ENCODE measurements at places on chromosomes 16 and 17.

GRCh38 chr16:17474572-17474971, 3.8 kb upstream of the XYLT1 start:
- no peak for DNase-seq

DNA sequence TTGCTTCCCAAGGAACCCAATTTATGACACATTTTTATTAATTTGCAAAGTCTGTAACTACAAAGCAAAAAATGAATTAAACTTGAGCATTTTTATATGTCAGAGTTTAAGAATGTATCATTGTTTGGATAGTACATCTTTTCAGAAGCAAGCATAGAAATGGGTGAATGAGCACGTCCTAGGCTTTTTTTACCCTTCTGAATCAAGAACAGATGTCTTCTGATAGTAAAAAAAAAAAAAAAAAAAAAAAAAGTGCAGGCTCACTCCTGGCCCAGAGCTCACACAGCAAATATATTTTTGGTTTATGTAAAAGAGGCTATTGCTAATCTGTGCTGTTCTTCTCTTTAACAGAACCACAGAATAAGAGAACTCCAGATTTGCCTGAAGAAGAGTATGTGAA, 6.3 kb downstream of the TERF2IP start:
- DNase-seq, result no peak

GRCh38 chr16:47622451-47623176, 161.5 kb downstream of the PHKB start:
- no peak for DNase-seq

DNA sequence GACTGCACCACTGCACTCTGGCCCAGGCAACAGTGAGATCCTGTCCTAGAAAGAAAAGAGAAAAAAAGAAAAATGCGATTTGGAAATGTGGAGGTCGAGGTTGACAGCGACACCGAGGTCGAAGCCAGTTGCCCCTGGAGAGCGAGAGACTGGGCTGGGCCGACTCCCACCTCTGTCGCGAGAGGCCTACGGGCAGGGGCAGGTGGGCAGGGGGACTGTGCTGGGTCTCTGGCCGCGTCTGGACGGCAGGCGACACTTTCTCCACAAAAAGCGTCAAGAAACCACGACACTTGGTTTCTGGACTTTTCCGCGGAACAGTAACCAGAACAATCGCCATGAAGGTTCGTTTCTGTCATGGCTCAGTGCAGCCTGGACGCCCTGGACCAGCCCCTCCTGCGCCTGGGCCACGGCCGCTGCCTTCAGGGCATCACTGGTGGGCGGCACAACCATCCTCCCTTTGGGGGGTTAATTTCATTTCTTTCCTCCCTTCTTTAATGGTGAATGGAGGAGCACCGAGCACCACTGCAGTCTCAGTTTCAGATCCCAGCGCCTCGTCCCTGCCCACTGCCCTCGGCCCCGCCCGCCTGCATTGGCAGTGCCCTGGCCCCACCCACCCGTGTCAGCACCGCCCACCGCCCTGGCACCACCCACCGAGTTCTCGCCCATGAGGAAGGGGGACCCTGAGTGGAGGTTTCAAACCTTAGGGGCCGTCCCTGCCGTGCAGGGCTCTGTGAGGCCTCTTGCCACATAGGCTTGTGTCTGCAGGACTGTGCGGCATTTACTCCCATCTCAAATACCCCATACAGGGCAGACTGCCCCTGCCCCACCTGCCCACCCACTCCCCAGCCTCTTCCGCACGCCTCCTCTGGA, 18.5 kb upstream of the CDH15 start:
- no peak for DNase-seq

- DNase-seq, result no peak
These were observed 6.3 kb downstream of the GNPTG start for GRCh38 chr16:1357906-1358566.

DNA sequence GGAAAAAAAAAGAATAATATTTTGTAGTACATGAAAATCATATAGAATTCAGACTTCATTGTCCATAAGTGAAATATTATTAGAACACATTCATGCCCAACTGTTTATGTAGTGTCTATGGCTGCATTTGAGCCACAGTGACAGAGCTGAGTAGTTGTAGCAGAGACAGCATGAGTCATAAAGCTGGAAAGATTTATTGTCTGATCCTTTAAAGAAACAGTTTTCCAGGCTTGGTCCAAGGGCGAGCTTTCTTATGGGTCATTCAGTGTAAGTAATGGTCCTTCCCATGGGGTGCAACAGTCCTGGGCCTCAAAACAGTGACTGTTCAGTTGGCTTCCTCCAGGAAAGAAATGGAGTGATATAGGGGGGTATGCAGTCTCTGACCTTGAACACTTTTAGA, 260.2 kb downstream of the HS3ST4 start:
- no peak for DNase-seq

DNA sequence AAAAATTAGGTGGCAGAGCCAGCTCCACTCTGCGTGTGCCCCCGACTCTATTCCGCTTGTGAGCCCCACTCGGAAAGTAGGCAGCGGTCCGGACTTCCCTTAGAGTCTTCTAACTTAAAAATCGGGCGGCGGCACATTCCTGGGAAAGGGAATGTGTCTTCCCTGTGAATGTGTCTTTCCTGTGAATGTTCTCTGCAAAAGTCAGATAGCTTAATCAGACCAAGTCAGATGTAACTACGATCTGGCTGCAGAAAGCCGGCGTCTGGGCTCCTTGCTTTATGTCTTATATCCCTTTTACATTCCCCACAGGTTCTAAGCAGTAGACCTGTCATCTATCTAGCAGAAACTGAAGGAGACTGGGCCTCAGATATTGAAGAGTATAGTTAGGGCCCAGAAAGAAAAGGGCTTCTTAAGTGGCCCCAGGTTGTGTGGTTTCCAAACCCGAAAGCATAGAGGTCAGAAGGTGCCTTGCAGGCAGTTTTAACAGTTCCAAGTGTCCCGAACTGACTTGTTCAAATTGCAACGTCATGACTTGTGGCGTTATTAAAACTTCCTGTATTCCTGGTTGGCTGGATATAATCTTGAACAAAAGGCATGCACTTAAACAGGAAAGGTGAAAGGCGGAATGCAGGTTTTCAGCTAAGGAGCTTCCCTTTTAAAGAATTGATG, 601 bp downstream of the PHKB start:
- DNase-seq, result no peak

DNA sequence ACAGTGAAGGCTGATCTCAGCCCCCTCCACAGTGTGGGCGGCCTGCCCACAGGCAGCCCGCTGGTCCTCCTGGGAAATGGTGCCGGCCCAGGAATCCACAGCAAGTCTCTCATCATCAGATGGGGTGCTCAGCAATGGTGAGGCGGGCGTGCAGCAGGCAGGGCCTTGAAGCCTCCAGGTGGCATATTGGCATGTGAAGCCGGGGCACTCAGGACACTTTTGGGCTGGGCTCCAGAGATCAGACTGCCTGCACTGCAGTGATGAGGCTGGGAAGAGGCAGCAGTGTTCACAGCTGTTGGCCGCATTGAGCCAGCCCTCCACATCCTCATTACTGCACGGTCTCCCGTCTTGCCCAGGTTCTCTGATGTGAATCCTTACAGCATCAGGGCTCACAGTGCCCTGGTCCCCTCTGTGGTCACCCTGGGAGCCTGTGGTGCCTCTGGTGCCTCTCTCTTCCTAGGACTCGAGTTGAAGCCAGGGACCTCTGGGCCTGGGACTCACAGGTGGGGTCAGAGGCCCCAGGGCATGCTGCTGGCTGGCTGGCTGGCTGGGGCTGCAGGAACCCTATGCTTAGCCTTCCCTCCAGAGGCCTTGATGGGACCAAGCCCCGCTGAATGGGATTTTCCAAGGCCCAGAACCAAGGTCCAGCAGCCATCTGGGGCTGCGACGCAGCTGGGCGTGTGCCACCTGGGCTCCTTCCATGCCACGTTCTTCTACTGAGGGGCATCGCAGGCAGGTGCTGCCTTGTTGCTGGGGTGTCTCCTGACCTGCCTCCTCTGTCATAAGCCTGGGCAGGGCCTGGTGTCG, 48.6 kb downstream of the TNFRSF13B start:
- DNase-seq, result no peak

DNA sequence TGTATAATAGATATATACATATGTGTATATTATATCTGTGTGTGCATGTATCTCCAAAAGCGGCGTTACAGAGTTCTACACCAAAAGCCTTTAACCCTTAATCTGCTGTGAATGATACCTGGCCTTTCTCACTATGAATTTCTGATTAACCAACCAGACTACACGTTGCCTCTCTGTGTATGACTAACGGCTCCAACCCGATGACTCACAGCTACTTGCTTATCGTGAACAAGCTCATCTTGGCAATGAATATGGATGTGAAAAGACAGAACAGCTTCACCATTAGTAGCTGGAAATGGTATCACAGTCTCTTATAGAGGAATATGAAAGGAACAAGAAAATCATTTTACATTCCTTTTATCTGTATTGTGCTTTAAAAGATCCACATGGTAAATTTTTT, 23.8 kb upstream of the ARHGAP44 start:
- no peak for DNase-seq

DNA sequence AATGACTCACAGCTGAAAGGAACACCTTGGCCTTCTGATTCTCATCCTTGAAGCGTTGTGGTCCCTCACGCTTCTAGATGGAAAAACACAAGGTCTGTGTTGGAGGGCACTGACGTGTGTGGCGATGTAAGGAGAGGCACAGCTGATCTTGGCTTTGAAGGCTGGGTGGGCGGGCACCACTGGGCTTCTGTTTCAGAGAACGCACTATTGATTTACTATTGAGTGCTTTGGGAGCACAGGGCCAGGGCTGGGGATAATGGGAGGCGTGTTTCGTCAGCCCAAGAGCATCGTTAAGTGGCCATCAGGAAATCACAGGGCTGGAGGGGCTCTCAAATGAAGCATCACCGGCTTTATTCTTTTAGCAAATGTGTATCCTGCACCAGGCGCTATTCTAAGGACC, 70.7 kb downstream of the CMIP start:
- no peak for DNase-seq

GRCh38 chr16:4893103-4893862, 43.7 kb downstream of the PPL start:
- no peak for DNase-seq

DNA sequence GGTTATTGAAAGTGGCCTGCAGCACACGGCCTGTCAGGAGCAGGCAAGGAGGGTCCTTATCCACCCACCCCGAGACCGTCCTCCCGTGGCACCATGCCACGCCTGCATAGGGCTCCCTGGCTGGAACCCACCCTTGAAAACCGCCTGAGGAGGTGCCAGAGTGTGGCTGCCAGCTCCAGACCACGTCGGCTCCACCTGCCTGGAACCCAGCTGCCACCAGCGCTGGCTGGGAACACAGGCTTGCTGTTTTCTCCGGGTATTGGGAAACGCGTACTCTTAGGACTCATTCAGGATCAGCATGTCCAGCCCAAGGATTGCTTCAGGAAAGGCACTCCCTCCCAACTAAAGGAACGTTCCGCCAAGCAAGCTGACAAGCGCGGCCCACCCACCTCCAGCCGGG, 6.7 kb downstream of the ARL16 start:
- no peak for DNase-seq

- no peak for DNase-seq
These were observed 14.3 kb upstream of the SLC38A8 start for GRCh38 chr16:84056933-84057332.

DNA sequence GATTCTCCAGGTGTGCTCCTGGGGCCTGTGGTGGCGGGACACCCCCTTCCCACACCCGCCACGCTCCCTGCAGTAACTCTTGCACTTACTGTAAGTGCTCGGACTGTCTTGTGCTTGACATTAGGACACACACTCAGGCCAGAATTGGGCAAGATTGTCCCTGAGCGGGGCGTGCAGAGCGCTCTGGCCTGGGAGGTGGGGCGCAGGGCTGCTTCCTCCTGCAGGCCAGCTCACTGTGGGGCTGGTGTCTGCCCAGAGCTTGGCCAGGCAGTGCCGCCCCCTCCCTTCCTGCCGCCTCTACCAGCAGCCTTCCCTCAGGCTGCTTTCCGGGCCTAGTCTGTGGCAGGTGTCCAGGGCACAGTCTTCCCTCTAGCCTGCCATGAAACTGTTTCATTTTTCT, 6.1 kb upstream of the ATP6V0C start:
- DNase-seq, result no peak

DNA sequence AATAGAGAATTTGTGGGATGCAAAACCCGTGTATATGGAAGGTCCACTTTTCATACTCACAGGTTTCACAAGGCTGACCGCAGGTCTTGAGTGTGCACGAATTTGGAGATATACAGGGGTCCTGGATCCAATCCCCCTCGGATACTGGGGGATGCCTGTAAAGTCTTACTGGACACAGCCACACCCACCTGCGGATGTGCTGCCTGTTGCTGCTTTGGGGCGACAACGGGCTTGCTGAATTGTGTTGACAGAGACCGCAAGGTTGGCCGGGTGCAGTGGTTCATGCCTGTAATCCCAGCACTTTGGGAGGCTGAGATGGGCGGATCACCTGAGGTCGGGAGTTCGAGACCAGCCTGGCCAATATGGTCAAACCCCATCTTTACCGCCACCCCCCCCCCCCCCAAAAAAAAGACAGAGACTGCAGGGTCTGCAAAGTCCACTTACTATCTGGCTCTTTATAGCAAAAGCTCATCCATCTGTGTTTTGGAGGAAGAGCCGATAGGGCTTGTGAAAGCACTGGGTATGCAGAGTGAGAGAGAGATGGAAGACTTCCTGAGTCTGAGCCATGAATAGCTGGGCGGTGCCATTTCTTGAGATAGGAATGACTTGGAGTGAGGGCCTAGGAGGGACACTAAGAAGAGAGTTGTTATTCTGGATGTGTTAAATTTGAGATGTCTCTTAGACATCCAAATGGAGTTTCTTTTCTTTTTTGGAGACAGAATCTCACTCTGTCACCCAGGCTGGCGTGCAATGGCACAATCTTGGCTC, 6.4 kb upstream of the COG1 start:
- no peak for DNase-seq

- DNase-seq, result no peak
These were observed 16.0 kb downstream of the NDUFAF8 start for GRCh38 chr17:81254955-81255717.

GRCh38 chr17:57550668-57551315, 194.3 kb downstream of the CCDC182 start:
- no peak for DNase-seq

GRCh38 chr16:51607201-51607651, 456.2 kb upstream of the SALL1 start:
- DNase-seq, result no peak

DNA sequence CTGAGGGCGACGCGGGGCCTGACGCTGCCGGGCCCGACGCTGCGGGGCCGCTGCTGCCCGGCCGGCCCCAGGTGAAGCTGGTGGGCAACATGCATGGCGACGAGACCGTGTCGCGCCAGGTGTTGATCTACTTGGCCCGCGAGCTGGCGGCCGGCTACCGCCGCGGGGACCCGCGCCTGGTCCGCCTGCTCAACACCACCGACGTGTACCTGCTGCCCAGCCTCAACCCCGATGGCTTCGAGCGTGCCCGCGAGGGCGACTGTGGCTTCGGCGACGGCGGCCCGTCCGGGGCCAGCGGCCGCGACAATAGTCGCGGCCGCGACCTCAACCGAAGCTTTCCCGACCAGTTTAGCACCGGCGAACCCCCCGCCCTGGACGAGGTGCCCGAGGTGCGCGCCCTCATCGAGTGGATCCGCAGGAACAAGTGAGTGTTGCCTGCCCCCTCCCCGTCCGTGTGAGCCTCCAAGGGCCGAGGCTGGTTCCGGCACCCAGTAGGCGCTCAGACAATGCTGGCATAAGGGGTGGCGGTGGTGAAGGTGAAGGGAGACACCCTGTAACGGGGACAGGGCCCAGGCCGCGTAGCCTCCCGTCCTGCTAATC, 676 bp downstream of the CPD start:
- no peak for DNase-seq

All from iPS DF 6.9 (cell line).